ENCODE measurements at places on chromosomes 7 and 10. TPM values are rescaled to one million over a fixed set of nuclear protein-coding genes. Genes with fewer than 3 reads are reported as not detected.

The MMP21 gene
- total RNA-seq, result 0.31 TPM

The KIAA1549 gene
- 57.9 TPM for total RNA-seq

The UNCX gene
- not detected for total RNA-seq

The CCDC3 gene
- 13.8 TPM for total RNA-seq

The CPN1 gene
- total RNA-seq, result not detected

The GDF2 gene
- not detected for total RNA-seq

The NKX6-2 gene
- total RNA-seq, result not detected

The EN2 gene
- not detected for total RNA-seq

The HNRNPH3 gene
- 87.3 TPM for total RNA-seq

The NKX1-2 gene
- total RNA-seq, result not detected

The ATOH7 gene
- 0.94 TPM for total RNA-seq

The TRIL gene
- 8.8 TPM for total RNA-seq

The SFTPA1 gene
- not detected for total RNA-seq

The LRIT1 gene
- total RNA-seq, result not detected

The HYAL4 gene
- not detected for total RNA-seq

The CFAP69 gene
- 9.1 TPM for total RNA-seq

The ANKRD61 gene
- not detected for total RNA-seq

The NUTM2A gene
- 3.1 TPM for total RNA-seq

The LLCFC1 gene
- not detected for total RNA-seq

The HOXA7 gene
- total RNA-seq, result not detected

The DYNC1I1 gene
- total RNA-seq, result 197 TPM

The CLDN3 gene
- total RNA-seq, result not detected

The PKD1L1 gene
- total RNA-seq, result 0.94 TPM

The GPRIN2 gene
- 36.6 TPM for total RNA-seq

The SNCG gene
- 2.8 TPM for total RNA-seq

The HMX3 gene
- total RNA-seq, result not detected

The IKZF1 gene
- 0.94 TPM for total RNA-seq

The MSRB2 gene
- total RNA-seq, result 20.3 TPM

The KCP gene
- total RNA-seq, result 1.3 TPM

The WDFY4 gene
- total RNA-seq, result 0.94 TPM

The LGI1 gene
- 60.7 TPM for total RNA-seq

The FAM241B gene
- 8.1 TPM for total RNA-seq

The PTN gene
- 140 TPM for total RNA-seq

The CDC14C gene
- not detected for total RNA-seq

The MYL7 gene
- not detected for total RNA-seq

The ZNF800 gene
- total RNA-seq, result 36.9 TPM

The CTAGE4 gene
- 1.6 TPM for total RNA-seq

The UROS gene
- 51.3 TPM for total RNA-seq
